ENCODE measurements at places on chromosomes 12 and 14. TPM values are rescaled to one million over a fixed set of nuclear protein-coding genes. Genes with fewer than 3 reads are reported as not detected.

Gene REP15
- total RNA-seq = 2.2 TPM

Gene SERPINA12
- not detected for total RNA-seq

Gene RAB21
- total RNA-seq = 34.5 TPM

Gene PRB2
- not detected for total RNA-seq

Gene PPFIA2
- 10.2 TPM for total RNA-seq

Gene PMCH
- not detected for total RNA-seq

Data from SJCRH30 (cell line).